ENCODE measurements at places on chromosomes 7 and 10.

GRCh38 chr7:55060636-55061022 is 41.8 kb downstream of the EGFR start:
- DNase-seq: no peak

GRCh38 chr7:10998996-10999757 is 25.5 kb downstream of the PHF14 start:
- no peak for DNase-seq

DNA sequence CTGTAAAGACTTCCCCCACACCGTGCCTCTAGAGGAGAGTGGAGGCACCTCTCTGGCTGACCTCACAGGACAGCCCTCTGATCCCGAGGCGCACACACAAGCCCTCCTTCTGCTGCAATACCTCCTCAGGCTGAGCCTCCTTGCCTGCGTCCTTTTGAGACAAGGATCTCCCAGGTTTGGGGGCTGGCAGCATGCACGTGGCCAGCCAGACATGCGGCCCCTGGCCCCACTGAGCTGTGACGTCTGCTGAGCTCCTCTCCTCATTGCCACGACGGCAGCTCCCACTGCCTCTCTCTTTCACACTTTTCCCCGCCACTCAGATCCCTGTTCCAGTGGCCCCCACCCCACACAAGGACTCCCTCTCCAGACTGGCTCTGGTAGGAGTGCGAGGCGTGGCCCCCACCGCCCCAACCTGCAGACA is 12.2 kb upstream of the DNAAF5 start:
- DNase-seq: no peak

GRCh38 chr7:121219026-121219425 is 109.8 kb upstream of the WNT16 start:
- no peak for DNase-seq

- peak; percentile 94 for DNase-seq
These were observed 120.0 kb downstream of the SRPK2 start for GRCh38 chr7:105268511-105269392.

DNA sequence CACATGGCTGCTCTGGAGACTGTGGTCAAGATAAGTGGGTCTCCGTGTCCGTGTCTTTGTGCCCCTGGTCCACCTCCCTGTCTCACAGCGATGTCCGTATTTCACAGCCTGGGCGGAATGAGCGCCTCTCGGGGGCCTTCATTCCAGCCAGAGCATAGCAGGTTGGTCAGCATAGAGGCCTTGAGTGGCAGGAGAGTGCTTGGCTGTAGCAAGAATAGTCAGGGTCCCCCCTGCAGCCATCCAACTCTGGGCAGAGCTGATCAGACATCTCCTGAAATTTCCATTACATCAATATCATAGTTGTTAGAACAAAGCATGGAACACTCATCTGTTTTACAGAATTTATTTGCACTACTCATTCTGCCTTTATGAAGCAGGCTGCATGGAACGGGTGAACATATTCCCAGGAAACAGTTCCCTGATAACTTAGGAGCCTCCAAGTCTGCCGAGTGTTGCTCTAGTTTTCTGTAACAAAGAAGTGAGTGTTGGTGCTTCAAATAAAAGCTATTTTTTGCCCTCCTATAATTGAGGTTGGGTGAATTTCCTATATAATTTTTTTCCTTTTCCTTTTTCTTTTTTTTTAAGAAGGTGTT is 255.3 kb downstream of the INHBA start:
- no peak for DNase-seq

DNA sequence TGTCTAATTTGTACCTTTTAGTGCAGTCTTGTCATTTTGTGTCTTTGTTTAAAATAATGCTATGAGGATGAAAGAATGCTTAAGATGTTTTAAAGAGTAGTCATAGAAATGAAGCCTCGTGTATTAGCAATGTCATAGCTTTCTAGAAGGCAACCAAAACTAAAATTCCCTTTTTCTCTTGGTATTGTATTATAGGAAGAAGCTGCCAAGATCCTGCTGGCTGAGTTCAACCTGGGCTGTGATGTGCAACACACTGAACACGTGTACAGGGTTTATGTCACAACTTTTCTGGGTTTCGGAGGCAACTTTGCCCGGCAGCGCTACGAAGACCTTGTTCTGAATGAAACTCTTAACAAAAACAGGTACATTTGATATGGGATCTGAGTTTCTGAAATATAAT is 36.2 kb downstream of the COX15 start:
- DNase-seq: no peak

DNA sequence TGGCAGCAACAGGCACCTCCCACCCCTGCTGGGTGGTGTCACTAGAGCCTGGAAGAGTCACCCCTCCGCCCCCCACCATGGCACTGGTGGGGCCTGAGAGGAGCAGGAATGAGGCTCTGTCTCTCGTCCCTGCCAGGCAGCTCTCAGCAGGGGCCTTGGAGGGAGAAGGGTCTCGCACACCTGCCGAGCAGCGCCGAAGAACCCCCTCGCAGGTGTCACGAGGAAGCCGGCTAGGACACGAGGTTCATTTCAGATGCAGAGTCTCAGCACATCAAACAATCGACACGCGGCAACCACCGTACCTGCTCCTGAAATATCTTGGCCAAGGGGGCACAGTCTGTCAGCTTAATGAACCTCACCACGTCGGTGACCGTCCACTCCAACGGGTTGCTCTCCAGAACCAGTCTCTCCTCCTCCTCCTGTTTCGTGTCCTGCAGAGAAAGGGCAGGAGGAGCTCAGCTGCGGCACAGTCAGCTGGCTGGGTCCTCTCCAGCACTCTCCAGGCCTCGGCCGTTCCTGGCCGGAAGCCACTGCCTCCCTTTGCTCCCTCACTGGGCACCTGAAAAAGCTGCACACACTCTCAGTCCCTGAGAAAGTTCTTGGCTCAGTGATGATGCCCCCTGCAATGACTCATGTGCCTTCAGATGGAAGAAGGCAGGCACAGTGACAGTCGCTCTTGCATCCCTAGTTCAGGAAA is 240.1 kb downstream of the SFMBT2 start:
- DNase-seq: peak; percentile 57

- DNase-seq: no peak
These were observed 42.4 kb upstream of the TOMM7 start for GRCh38 chr7:22864855-22865601.

- DNase-seq: no peak
These were observed 32.5 kb downstream of the PDE1C start for GRCh38 chr7:32037650-32038198.

DNA sequence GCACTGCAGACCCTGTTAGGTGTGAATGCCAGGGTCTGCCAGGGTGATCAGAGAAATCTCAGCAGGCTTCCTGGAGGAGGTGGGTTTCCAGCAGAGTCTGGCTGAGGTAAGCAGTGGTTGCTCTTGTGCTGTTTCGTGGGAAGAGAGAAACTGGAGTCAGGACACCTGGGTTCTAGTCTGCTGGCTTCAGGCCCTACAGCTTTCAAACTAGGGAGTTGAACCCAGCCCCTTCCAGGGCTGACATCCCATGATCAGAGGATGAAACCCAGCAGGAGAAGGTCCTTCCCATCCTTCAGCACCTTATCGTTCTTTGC is 116.8 kb downstream of the CDH23 start:
- no peak for DNase-seq

DNA sequence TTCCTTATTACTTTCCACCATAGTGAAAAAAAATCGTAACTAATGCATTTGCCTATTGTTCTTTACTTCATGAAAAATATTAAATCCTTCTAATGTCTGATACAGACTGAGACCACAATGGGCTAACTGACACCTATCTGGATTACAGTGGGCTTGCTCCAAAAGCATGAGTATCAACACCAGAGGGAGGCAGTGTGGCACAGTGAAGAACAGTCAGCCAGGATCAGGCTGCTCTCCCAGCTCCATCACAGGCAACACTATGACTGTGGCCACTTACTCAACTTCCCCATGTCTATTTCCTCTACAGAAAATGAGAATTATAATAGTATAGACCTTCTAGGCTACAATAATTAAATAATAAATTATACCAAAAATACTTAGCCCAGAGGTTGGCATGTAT is 97.2 kb downstream of the SLC25A13 start:
- no peak for DNase-seq

DNA sequence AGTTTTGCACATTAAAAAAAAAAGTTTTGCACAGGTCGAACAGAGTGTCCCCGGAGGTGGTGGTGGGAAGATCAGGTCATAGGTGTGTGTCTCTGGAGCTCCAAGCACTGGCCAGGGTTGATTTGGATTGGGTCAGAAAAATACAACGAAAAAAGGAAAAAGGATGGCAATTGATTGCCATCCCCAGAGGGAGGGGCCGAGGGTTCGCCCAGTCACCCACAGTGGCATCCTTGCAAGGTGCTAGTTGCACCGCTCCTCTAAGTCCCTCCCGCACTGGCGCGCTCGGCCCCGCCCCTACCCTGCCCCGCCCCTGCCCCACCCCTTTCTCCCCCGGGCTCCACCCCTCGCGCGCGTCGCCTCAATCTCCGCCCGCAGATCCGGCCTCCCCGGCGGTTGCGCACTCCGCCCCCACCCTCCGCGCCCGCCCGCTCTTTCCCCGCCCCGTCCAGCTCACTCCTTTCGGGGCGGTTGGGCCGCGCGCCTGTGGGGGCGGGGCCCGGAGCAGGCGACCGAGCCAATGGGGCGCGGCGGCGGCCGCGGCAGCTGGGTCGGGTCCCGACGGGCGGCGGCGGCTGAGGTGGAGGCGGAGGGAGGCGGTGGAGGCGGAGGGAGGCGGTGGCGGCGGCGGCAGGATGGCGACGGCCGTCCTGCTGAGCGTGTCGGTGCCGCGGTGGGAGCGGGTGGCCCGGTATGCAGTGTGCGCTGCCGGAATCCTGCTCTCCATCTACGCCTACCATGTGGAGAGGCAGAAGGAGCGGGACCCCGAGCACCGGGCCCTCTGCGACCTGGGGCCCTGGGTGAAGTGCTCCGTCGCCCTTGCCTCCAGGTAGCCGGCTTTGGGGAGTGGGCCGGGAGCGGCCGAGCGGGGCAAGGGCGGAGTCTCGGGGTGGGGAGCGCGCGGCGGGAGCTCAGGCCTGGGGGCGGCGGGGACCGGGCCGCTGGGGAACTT is 31.5 kb upstream of the ERV3-1 start:
- DNase-seq: peak; percentile 91

Measured in pons (tissue), 1 donor.